ENCODE measurements at places on chromosomes 13 and 19.

DNA sequence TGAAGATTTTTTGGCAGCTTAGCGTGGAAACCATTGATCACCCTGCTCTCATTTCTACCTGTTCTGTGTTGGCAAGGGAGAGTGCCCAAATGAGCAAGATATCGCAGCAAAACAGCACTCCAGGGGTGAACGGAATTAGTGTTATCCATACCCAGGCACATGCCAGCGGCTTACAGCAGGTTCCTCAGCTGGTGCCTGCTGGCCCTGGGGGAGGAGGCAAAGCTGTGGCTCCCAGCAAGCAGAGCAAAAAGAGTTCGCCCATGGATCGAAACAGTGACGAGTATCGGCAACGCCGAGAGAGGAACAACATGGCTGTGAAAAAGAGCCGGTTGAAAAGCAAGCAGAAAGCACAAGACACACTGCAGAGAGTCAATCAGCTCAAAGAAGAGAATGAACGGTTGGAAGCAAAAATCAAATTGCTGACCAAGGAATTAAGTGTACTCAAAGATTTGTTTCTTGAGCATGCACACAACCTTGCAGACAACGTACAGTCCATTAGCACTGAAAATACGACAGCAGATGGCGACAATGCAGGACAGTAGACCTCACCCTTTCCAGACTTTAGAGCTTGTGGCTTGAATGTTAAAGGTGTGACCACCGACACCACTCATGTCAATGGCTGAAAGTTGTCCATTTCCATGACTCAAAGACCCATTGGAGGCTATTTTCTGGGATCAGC, 5.8 kb downstream of the CEBPG start:
- DNase-seq = no peak

DNA sequence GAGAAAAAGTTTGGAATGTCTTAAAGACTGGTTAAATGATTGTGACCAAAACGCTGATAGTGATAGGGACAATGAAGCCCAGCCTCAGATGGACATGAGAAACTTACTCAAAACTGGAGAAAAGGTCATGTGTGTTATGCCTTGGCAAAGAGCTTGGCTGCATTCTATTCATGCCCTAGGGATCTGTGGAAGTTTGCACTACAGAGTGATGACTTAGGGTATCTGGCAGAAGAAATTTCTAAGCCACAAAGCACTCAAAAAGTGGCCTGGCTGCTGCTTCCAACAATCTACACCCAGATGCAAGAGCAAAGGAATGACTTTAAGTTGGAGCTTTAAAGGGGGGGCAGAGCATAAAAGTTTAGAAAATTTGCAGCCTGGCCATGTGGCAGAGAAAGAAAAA, 521.3 kb downstream of the UQCRFS1 start:
- DNase-seq = no peak

DNA sequence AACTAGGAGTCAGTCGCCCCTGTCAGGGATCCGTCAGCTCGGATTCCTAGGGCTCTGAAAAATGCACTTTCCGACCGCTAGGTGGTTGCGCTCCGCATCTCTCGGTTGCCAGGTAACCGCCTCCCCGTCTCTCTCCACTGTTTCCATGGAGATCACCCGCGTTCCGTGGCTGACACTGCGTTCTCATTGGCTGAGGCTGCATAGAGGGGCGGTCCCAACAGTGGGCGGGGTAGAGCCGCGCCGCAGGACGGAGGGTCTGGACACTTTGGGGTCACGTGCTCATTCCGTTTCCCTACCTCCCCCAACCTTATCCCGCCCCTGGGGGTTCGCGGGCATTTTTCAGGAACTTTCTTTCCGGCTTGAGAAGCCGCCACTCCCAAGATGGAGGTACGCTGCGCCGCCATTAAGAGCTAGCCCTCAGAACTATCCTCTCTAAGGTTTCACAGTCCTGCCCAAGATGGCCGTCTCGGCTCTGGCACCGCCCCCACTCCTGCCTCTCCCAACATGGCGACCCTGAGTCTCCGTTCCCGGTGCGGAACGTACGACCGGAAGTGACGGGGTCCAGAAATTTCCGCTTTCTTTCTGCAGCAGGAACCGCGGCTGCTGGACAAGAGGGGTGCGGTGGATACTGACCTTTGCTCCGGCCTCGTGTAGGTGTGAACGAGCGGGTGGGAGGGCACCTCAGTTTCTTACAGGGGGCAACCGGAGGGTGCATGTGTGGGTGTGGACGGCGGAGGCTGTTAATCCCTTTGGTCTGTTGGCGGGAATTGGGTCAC, at the start of the genes ODAD3 and PRKCSH:
Gene ODAD3 (minus strand): TSS at position 65 of the 776 bp plus-strand sequence. CDS start 105 bp downstream, outside the sequence.
Gene PRKCSH (plus strand): TSS at position 579 of the 776 bp plus-strand sequence. CDS start 483 bp downstream, outside the sequence.
- DNase-seq = peak; percentile 100

GRCh38 chr19:52187407-52187806, 2.4 kb upstream of the PPP2R1A start:
- DNase-seq = no peak

- no peak for DNase-seq
Observed at GRCh38 chr13:73833325-73834070, 300.7 kb downstream of the KLF12 start.

GRCh38 chr19:52722062-52723003, 12.5 kb downstream of the ZNF611 start:
- DNase-seq = no peak

DNA sequence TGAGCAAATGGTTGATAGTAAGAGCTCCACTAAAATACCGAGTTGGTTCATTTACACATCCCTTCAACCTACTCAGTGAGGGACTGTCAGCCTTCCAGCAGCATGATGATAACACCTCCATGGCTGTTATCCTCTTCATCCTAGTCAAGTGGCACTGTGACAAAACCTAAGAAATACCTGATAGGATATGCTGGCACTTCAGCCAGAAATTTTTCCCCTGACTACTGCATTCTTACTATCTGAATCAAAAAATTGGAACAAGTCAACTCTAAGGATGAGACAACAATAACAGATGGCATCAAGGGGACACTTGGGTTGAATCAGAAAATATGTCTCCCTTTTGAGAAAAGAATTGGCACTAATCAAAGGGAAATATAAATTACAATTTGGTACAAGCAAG, 193.9 kb downstream of the KCTD12 start:
- no peak for DNase-seq

All from DMS79 treated with DMSO at 0.1 percent for 48 hours (cell line).